Stimulated activated CD8-positive, alpha-beta memory T cell treated with anti-CD3 and anti-CD28 coated beads, Interleukin-7, amount 100 ng/mL, for 48 hours (primary cell): ENCODE measurements at places on chromosomes 7 and 10.

- DNase-seq: no peak
Observed at GRCh38 chr7:11533229-11533820, 298.7 kb downstream of the THSD7A start.

- no peak for DNase-seq
Observed at GRCh38 chr7:22482503-22482902, 17.5 kb downstream of the STEAP1B start.

- DNase-seq: no peak
Observed at GRCh38 chr10:80966326-80966986, 428.8 kb downstream of the SH2D4B start.

DNA sequence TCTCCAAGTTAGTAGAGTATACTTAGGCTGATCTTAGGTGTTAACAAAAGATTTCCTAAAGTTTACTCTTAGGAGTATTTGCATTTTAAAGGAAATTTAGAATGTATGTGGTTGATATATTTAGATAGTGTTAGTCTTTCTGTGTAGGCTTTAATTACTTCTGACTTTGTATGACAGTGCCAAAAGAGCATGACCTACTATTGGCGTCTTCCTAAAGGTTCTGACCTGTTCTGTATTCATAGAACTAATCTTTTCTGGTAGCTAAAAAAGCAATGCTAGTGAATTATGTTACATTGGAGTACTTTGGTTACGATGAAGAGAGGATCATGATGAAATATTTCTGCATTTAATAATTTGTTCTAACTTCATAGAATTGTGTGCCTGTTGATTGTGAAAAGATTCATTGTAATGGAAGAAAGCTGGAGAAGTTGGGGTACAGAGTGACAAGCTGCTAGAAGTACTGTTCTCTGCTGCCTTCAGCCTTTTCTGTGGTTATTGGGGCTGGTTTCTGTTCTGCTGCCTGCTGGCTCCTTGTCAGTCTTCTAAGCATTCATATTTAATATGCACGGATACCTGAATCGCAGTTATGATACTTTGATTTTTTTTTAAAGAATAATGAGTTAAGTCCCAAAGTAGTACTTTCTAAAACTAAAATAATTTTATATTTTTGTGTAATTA lies 13.2 kb downstream of the WAC start:
- DNase-seq: no peak

GRCh38 chr7:52758356-52758755 lies 277.1 kb upstream of the POM121L12 start:
- DNase-seq: no peak

DNA sequence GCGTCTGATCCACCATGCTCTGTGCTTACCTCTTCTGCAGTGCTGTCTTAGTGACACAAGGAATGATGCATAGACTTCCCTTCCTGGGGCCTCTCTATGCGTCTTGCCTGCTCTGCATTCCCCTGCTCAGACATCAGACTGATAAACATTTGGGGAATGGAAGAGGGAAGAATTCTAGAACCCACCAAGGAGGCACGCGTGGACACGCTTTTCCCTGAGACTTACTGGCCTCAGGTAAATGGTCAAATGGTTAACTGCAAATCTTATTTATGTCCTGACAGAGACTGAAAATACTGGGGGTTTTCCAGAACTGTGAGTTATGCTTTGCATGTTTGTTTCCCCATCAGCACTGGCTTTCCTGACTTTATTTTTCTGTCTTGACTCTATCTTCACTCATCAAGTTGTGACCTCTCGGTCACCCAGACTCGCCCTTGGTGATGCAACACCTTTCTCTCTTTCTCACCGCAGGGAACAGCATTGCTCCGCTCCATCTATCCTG lies 285.9 kb upstream of the FZD8 start:
- no peak for DNase-seq

DNA sequence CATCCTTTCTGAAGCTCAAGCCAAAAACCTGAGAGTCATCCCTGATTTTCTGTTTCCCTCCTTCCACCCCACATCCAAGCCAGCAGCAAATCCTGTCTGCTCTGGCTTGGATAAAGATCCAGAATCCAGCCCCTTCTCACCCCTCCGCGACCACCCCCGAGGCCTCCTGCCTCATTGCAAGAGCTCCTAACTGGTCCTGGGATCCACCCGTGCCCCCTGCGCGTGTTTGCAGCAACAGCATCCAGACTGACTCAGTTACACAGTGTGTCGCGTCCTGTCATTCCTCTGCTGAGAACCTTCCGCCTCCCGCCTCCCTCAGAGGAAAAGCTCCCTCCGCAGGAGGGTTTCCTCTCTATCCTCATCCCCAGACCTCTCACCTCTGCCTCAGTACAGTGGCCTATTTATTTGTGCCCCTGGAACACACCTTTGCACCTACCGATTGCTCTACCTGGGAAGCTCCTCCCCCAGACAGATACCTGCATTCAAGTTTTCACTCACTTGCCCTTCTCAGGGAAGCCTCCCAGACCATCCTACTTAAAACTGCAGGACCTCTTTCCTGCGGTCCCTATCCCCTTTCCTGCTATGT lies 21.6 kb upstream of the GRID1 start:
- no peak for DNase-seq

GRCh38 chr7:14902589-14903067 lies at the start of gene DGKB:
Gene DGKB, minus strand, starts transcription at chr7:14902751.
- DNase-seq: no peak

- DNase-seq: no peak
Observed at GRCh38 chr10:16993186-16993585, 136.4 kb downstream of the CUBN start.

GRCh38 chr7:77416621-77417371 lies 647 bp upstream of the GSAP start:
- DNase-seq: no peak

DNA sequence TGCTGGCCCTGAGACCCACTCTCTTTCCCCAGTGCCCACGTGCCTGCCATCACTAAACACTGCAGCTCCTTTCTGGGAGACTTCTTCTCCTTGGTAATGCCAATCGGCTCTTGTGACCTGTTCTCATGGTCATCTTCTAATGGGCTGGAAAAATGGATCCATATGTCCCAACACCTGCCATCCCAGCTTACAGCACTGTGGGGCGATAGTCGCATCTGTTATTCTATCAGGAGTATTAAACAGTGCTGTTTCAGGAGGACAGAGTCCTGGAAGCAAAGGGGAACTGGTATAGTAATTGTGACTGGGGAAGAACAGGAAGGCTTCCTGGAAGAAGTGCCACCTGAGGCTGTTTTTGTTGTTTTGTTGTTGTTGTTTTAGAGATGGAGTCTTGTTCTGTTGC lies 411.2 kb downstream of the GLRX3 start:
- no peak for DNase-seq

DNA sequence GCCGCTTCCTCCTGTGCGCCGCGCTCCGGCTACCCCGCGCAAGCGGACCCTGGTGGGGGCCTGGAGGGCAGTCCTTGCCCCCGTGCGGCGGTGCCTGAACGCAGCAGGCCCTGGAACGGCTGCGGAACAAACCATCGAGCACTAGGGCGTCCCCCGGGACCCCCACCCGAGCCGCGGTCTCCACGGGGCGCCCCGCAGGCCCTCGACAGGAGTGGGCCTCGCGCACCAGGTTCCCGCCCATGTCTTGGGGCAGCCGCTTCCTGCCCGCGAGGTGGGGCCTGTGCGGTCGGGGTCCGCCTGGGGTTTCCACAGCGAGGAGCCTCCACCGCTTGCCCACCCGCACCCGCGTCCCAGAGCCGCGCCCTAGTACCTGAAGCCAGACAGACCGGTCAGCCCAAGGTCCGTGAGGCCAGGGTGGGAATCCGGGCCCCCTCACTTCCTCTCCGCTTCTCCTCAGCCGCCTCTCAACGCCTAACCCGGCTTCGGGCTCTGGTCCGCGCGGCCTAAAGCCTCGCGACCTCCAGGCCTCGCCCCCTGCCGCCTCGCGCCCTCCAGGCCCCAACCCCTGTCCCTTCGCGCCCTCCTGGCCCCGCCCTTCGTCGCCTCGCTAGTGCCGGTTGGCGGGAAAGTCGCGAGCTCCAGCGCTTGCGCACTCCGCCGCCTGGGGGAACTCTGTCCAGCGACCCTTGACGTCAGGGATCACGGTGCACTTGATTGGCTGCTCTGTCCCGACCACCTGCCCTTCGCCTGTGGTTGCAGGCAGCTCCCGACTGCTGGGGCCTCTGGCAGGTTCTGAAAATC lies 7.0 kb upstream of the GBX1 start:
- DNase-seq: peak; percentile 15

- no peak for DNase-seq
Observed at GRCh38 chr7:114889646-114890285, 32.1 kb upstream of the MDFIC start.

- no peak for DNase-seq
Observed at GRCh38 chr7:135282561-135283254, 49.1 kb downstream of the STRA8 start.

- no peak for DNase-seq
Observed at GRCh38 chr7:107267138-107267537, 98.3 kb downstream of the HBP1 start.

DNA sequence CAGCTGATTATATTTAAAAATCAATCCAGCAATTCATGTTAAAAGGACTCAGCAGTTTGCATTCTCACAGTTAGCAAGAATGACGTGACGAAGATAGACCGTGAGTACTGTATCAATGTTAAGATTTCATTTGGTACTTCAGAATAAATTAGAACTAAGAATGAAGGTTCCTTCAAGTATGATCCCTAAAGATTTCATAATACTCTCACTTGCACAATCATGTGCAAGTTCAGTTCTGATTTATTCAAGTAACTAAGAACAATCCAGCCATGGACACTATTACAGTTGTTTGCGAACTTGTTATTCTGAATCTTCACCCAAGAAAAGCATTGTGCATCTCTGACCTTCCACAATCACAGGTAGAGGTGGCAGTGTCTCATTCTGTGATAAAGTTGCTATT lies 7.7 kb downstream of the RHEB start:
- no peak for DNase-seq

GRCh38 chr10:116715839-116716377 lies 26.5 kb downstream of the HSPA12A start:
- DNase-seq: no peak

GRCh38 chr10:122164023-122164601 lies 107.0 kb upstream of the BTBD16 start:
- DNase-seq: no peak

GRCh38 chr10:114943000-114943399 lies 5.0 kb downstream of the TRUB1 start:
- DNase-seq: no peak

GRCh38 chr10:98463016-98463415 lies 16.3 kb upstream of the HPS1 start:
- DNase-seq: no peak

DNA sequence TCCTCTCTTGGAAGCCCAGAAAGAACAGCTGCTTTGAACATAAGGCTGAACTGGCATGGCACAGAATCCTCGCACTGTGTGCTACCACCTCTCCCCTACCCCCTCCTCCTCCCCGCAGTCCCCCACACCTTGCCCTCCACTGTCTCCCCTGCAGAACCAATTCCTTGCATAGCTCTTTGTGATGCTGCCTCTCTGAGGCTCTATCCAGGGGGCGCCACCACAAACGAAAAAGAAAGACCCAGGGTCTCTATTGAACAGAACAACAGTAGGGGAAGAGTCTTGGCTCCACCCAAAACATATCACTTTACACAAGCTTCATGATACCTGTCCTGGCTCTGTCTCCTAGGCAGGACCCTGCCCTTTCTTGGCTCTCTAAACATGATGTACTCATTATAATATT lies 26.2 kb upstream of the EBLN1 start:
- no peak for DNase-seq

- DNase-seq: no peak
Observed at GRCh38 chr10:89364531-89364930, 13.3 kb upstream of the IFIT1B start.

DNA sequence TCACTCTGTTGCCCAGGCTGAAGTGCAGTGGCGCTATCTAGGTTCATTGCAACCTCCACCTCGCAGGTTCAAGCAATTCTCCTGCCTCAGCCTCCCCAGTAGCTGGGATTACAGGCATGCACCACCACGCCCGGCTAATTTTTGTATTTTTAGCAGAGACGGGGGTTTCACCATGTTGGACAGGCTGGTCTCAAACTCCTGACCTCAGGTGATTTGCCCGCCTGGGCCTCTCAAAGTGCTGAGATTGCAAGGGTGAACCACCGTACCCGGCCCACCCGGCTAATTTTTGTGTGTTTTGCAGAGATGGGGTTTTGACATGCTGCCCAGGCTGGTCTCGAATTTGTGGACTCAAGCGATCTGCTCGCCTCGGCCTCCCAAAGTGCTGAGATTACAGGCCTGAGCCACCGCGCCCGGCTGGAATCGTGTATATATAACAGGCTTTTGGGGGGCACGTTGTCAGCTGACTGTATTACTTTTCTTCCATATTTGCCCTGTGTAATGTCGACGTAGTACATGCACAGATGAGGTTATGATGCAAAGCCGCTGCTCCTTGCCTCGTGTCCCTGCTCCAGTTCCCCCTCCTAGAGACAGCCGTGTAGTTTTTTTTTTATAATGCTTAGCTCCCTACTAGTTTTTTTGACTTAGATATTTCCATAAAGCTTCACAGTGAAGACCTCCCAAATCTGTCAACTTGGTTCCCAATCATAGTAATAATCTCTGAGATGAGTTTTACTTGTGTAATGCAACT lies 883 bp upstream of the TRA2A start:
- DNase-seq: no peak

DNA sequence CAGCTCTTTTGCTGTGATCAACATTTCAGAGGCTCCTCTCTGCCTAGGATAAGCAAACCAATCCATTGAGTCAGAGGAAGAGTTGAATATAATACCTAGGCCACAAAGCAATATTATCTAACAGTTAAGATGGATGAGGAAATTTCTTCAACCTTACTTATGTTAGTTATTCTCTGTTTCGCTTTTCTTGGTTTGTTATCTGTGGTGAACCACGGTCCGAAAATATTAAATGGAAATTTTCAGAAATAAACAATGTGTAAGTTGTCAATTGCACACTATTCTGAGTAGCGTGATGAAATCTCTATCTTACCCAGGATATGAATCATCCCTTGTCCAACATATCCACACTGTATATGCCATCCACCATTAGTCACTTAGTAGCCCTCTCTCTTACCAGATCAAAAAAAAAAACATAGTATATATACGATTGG lies 1.5 kb upstream of the HTR7 start:
- DNase-seq: no peak

DNA sequence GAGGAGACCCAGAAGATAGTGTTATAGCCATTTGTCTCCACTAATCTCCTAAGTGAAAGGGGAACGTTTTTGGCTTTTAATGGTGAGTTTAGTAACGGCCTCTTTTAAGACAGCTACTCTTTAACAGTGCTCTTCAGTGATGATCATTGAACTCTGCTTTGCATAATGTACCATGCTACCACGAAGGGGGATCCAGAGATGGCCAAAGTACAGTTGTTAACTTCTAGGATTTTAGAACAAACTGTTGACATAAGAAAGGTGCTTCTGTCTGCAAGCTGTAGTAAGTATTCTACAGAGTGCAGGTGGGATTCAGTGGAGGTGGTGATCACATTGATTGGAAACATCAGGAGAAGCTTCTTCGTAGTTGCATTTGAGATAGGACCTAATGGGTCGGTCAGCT lies 114.1 kb upstream of the RPA3 start:
- no peak for DNase-seq

DNA sequence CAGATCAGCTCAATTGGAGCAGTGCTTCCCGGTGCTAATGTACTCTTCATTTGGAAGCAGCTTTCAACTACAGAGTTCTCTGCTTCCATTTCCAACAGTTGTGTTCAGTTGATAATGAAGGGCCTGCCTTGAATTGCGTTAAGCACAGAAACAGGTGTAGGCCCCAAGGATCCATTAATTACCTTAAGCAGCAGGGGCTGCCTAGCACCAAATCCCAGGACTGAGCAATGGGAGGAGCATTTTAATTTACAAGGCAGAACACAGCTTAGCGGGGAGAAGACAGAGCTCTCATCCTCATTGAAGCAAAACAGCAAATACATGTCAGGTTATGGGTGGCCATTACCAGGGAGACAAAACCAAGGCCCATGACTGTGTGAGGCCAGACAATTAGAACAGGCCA lies 349.6 kb downstream of the TFEC start:
- no peak for DNase-seq

- no peak for DNase-seq
Observed at GRCh38 chr7:17095931-17096330, 202.5 kb upstream of the AHR start.
